ENCODE measurements at places on chromosomes 1 and 21. TPM values are rescaled to one million over a fixed set of nuclear protein-coding genes. Genes with fewer than 3 reads are reported as not detected.

ZNF669 gene
- 12.7 TPM for total RNA-seq

CRP gene
- total RNA-seq: 0.73 TPM

S1PR1 gene
- total RNA-seq: 354 TPM

CYP4A11 gene
- not detected for total RNA-seq

HSPG2 gene
- total RNA-seq: 7.9 TPM

PCP4 gene
- not detected for total RNA-seq

UBE2U gene
- total RNA-seq: not detected

PDZK1IP1 gene
- not detected for total RNA-seq

CCDC17 gene
- total RNA-seq: 7.5 TPM

CD101 gene
- 4.8 TPM for total RNA-seq

KCNK2 gene
- total RNA-seq: not detected

RIPK4 gene
- 0.30 TPM for total RNA-seq

- no peak for DNase-seq
Observed at GRCh38 chr1:160724465-160725242, 13.0 kb upstream of the CD48 start.

DNA sequence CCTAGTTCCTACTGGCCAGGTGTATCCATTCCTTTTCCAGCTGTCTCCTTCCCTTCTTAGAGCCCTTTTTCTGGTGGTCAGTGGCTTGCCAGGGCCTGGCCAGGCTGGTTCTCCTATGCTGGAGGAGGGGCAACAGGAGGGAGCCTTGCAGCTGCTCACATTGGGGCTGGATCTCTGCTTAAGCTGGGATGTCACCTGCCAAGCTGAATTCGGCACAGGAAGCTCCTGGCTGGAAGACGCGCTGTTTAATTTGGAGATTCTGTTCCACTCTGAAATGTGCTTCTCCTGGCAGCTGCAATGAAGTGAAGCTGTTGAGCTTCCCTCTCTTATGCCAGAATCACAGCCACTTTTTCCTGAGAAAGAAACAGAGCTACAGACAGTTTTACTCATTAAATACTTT, 56.0 kb upstream of the POU3F1 start:
- no peak for DNase-seq

DNA sequence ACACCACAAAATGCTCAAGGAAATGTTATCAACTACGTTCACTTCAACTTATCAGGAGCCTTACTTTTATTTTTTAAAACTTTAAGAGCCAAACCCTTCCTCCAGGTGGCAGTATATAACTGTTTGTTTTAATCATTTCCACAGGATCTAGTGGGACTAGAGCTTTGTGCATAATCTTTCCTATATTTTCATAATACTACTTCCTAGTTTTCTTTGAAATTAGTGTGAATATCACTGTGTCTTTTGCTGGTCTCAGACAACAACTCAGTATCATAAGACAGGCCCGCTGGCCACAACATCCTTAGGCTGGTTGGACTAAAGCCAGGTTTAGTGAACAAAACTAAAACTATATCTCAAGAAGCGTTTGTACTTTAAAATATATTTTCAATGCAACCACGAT, 145.5 kb downstream of the TIAM1 start:
- no peak for DNase-seq

DNA sequence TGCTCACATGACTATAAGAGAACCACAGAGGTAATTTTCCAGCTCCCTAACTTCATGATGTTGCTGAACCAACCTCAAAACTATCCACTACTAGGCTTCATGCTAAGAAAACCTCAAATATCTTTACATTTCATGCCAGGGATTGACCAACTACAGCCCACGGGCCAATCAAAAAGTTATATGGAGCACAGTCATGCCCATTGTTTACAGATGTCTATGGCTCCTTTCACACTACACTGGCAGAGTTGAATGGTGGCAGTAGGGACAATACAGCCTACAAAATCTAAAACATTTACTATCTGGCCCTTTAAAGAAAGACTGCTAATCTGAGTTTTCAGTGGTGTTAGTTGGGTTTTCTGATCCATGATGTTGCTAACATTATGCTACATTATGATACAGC, 154.8 kb downstream of the TM2D1 start:
- DNase-seq: no peak

GRCh38 chr21:45641480-45642035, 2.0 kb upstream of the PCBP3 start:
- no peak for DNase-seq

GRCh38 chr1:38076038-38076437, 29.4 kb upstream of the POU3F1 start:
- DNase-seq: no peak

GRCh38 chr1:52479076-52479475, 73.8 kb downstream of the TUT4 start:
- no peak for DNase-seq

DNA sequence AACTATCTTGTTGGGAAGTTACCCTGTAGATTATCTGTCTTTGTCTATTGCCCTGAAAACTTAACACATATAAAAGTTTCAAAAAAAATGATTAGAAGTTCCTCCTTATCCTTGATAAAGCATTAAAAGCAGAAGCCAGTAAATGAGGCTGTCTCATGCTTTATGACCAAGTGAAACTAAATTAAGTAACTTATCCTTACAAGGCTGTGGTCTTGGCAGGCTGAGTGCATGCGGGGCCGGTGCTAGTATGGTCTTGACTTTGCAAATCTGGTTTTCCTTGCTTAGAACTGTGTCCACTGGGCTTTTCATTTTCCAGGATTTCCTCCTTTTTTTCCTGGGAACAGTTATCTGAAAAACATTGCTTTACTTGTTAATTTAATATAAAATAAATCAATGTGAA, 43.1 kb downstream of the PCNX2 start:
- no peak for DNase-seq

DNA sequence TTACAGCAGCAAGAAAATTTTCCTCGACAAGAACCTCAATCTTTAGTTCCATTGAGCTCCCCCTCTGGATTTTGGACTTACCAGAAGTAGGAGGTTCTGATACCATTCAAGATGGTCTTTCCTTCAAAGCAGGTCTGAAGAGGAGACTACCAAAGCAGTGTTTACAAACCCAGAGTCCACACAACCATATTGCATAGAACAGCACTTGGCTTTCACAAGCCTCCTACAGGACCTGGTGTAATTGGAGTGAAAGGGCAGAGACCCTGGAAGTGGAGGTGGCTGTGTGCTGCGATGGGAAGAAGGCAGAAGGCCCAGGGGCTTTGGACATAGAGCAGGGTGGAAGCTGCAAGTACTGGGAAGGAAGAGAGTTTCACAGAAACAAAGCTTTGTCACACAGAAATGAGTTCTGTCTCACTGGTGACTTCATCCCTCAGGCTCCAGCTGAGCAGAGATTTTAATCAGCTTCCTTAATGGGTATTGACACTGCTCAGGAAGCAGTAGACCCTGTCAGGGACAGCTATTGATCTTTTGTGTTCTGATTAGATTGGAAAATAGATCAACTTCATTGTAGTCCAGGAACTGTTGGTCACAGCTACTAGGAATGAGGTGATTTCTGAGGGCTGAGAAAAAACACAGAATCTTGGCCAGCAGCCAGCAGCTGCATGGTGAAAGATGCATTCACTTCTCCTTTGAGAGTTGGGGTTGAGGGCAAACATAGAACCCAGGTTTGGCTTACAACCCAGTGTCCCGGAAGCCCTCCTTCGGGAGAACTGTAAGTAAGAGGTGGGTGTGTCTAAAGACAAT, 124.0 kb downstream of the SYT2 start:
- DNase-seq: no peak

DNA sequence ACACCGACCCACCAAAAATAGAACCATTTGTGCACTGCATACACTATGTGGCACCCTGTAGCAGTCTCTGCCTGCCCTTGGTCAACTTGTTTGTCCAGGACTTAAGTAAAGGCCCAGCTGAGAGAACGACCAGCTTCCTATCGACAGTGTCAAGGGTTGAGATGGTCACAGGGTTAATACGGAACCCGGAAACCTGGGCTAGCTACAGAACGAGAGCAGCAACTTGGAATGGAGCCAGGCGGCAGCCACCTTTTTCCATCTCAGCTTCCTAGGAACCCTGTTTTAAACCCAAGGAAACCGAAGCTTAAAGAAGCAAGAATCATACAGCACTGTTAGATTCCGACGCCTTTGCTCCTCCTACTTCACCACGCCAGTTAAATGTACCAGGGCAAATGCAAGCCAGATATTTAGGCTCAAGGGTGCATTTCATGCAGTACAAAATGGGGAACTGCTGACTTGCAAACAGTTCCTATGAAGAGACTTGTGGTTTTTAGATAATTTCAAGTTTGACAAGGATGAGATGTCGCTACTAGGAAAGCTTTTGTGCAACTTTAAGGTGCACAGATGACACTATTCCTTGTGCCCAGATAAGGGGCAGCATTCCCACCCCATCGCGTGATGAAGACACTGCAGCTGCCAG, 35.5 kb downstream of the SLC66A1 start:
- DNase-seq: no peak

- DNase-seq: no peak
Observed at GRCh38 chr1:1684031-1684681, 8.4 kb downstream of the SLC35E2B start.

GRCh38 chr21:39006571-39007311, 176.5 kb downstream of the PSMG1 start:
- DNase-seq: no peak

GRCh38 chr1:17286646-17287045, 21.4 kb upstream of the PADI4 start:
- DNase-seq: no peak

- no peak for DNase-seq
Observed at GRCh38 chr1:117570988-117571409, 34.8 kb upstream of the TENT5C start.

- no peak for DNase-seq
Observed at GRCh38 chr1:100377590-100378361, 25.5 kb downstream of the CDC14A start.

DNA sequence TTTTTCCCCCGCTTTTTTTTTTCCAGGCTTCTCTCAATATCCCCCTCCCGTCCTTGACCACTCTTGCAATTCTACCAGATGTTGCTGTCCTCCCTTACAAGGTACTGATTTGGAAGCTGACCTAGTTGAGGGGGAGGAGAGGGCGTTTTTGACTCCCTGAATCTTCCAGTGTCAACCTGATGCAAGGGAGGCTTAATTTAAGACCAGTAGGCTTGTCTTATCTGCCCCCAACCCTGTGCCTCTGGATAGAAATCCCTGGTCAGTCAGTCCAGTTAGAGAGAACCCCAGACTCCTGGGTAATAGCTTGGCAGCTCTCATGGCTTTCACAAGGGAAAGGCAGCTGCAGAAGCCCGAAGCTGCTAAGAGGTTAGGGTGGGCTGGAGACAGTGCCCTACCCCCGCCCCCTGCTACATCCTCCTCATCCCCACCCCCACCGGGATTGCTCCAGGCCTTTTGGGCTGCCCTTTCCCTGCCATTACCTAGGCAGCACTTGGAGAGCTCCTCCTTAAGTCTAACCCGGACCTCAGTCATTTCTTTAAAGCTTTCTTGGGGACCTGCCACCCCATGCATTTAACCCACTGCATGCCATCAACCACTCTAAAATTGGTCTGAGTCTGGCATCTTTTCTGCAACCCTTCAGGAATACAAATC, 3.6 kb downstream of the ACKR1 start:
- no peak for DNase-seq

DNA sequence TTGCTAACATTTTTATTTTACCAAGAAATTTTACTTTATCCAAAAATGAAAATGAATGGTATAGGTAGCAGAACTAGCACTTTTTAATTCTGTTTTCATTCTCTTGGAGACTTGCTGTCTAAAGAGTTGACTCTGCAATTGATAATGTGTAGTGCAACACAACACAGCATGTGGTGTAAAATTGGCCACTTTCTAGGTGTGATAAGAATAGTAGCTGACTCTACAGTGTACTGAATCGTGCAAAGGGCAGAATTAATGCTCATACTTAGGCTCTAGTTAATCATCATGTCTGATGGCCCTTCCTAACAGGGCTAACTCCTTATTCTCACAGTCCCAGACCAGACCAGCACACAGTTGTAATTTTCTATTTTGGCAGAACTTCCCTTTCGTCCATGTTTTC, 140.5 kb downstream of the NEK7 start:
- no peak for DNase-seq

DNA sequence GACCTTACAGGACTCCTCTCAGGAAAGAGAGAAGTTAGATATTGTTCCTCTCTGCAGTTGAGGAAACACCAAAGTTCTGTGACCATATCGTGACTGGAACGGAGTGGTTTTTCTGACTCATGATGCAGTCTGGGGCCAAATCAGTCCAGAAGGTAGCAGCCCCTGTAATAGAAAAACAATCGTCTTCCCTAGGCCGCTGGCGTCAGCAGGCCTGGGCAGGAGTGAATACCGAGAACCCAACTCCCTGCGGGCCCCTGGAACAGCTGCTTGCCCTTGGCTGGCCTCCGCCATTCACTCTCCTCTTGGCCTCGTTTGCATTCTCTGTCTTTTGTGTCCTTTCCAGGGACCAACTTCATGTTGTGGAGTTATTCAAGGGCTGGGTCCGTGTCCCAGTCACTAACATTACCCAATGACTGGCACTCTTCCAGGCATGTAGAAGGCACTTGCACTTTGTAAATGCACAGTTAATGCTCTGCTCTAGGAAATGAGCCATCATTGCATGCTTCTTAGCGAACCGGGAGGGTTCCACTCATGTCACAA, 10.9 kb upstream of the CD101 start:
- no peak for DNase-seq

DNA sequence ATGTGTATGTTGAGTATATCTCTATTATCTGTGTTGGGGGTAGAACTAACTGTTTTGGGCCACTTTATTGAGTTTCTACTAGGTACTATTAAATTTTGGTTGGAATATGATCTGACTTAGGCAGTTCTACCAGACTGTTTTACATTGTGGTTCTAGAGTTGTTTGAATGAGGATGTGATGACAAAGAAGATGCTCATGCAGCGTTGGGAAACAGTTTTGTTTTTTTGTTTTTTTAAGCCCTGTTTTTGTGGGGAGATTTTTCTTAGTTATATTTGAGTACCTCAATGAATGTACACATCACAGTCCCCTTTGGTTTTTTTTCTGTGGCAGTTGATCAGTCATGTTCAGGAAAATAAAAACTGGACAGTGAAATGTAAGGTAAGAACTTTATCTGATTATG, 40.1 kb downstream of the TMED5 start:
- DNase-seq: no peak

GRCh38 chr1:61395146-61395800, 312.9 kb downstream of the NFIA start:
- DNase-seq: no peak

DNA sequence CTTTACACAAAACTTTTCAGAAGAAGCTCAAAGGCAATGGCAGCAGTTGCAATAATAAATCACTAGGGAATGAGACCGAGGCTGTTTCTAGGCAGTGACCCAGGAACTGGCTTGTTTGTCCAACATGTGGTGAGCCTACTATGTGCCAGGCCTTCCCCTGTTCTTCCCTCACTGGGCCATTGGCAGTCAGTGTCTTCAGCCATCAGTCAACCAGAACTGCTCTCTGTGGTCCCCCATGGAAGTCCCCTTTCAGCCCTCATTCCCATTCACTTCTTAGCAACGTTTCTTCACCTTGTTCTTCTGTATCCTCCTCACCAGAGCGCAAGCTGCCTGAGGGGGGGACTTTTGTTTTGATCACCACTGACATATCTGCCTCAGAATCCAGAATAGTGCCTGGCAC, 274.1 kb downstream of the RRAGC start:
- no peak for DNase-seq

- DNase-seq: peak; percentile 33
Observed at GRCh38 chr1:32801096-32801715, 16.0 kb downstream of the YARS1 start.

GRCh38 chr1:154741741-154742495, 128.2 kb downstream of the KCNN3 start:
- no peak for DNase-seq

GRCh38 chr1:226631229-226632000, 82.9 kb downstream of the STUM start:
- no peak for DNase-seq

- DNase-seq: no peak
Observed at GRCh38 chr1:153402226-153402625, 11.4 kb upstream of the S100A8 start.
